Cardiac atrium fibroblast (primary cell): ENCODE measurements at places on chromosomes 16 and 17. TPM values are rescaled to one million over a fixed set of nuclear protein-coding genes. Genes with fewer than 3 reads are reported as not detected.

Gene SRSF1
- 165 and 182 TPM in 2 replicates for total RNA-seq

Gene RAB11FIP4
- total RNA-seq = under 0.01 TPM in 1 of 2 replicates, not detected in the other

Gene ADGRG1
- total RNA-seq = 3.9 and 5.6 TPM in 2 replicates

Gene SEPTIN1
- total RNA-seq = not detected in 2 replicates

Gene IRX3
- total RNA-seq = 2.3 and 12.2 TPM in 2 replicates

Gene STRADA
- total RNA-seq = 15.9 and 20.9 TPM in 2 replicates

Gene SPIRE2
- 1.8 and 3.8 TPM in 2 replicates for total RNA-seq

Gene RPGRIP1L
- total RNA-seq = 7.0 and 13.2 TPM in 2 replicates

Gene GINS2
- 3.4 and 4.7 TPM in 2 replicates for total RNA-seq

Gene PERCC1
- total RNA-seq = not detected in 2 replicates

Gene OTOP2
- total RNA-seq = not detected in 2 replicates

Gene KRTAP9-2
- not detected in 2 replicates for total RNA-seq

Gene TLCD3B
- total RNA-seq = not detected in 2 replicates

Gene ICAM2
- 6.9 and 31.8 TPM in 2 replicates for total RNA-seq

Gene CLEC18A
- total RNA-seq = not detected in 2 replicates

Gene ZPBP2
- total RNA-seq = not detected in 2 replicates

Gene WIPI1
- 123 and 125 TPM in 2 replicates for total RNA-seq

Gene CMTM2
- not detected in 2 replicates for total RNA-seq

Gene MT4
- total RNA-seq = not detected in 2 replicates

Gene E4F1
- 19.9 and 34.7 TPM in 2 replicates for total RNA-seq

Gene MYL4
- not detected in 2 replicates for total RNA-seq

Gene SLC22A31
- 13.5 and 22.8 TPM in 2 replicates for total RNA-seq

Gene GPATCH8
- total RNA-seq = 13.0 and 13.2 TPM in 2 replicates

Gene EMC6
- total RNA-seq = 19.1 and 40.1 TPM in 2 replicates

Gene SBK1
- not detected in 2 replicates for total RNA-seq
